Activated CD4-positive, CD25-positive, alpha-beta regulatory T cell (primary cell): ENCODE measurements at places on chromosomes 5 and 9.

DNA sequence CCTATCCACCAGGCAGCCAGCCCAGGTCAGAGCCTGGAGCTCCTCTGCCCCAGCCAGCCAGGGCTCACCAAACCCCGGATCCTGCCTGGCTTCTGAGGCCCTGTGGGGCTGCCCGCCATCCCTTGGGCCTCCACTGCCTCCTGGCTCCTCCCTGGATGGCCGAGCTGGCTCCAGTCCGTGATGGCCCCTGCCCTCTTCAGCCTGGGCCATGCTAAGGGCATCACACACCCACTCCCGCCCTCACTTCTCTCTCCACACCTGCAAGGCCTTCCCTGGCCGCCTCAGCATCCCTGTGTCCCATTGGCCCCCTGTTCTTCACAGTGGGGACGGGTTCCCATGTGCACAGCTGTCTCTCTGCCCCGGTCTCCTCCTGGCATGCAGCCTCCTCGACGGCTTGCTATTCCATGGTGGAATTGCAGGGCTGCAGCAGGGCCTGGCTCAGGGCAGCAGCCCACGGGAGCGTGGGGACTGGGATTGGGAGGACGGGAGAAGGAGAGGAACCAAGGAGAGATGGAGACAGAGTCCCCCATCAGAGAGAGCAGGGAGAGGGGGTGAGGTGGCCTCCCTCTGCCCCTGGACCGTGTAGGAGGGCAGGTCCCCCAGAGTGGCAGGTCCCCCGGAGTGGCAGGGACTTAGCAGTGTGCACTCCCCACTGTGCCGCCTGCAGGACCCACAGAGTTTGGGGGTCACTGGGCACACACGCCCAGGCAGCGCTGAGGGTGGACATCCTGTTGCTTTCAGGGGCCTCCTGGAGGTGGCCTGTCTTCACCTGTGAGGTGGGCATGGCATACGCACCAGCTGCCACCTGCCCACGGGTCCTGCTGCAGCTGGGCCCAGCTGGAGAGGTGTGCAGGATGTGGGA is 16.7 kb upstream of the RNU6ATAC start:
- DNase-seq: no peak

DNA sequence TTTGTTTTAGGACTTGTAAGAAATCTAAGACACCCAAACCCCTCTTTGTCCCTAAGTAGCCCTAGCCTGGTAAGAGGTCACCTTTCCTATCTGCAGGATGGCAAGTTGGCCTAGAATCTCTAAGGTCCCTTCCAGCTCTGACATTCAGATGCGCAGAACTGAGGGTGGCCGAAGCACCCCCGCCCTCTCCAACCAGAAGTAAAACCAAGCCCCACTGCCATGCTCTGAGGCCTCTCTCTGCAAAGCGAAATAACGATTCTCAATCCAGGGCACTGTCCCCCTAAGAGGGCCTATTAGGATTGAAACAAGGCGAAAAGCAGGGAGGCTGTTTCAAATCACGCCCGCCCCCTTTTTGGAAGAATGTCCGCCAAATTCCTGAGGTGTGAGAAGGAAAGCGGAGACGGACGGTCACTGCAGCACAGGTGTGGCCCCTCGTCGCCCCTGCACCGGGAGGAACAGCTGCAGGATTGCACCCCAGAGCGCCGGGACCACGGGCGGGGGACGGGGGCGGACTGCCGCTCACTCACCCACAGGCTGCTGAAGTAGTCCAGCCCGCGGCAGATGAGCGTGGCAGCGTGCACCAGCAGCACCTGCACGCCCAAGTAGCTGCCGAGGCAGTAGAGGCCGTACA is 824 bp downstream of the TMEM245 start:
- DNase-seq: no peak

GRCh38 chr9:126127591-126127990 is 199.0 kb upstream of the MVB12B start:
- no peak for DNase-seq

GRCh38 chr5:169412831-169413230 is 111.9 kb upstream of the SLIT3 start:
- no peak for DNase-seq

DNA sequence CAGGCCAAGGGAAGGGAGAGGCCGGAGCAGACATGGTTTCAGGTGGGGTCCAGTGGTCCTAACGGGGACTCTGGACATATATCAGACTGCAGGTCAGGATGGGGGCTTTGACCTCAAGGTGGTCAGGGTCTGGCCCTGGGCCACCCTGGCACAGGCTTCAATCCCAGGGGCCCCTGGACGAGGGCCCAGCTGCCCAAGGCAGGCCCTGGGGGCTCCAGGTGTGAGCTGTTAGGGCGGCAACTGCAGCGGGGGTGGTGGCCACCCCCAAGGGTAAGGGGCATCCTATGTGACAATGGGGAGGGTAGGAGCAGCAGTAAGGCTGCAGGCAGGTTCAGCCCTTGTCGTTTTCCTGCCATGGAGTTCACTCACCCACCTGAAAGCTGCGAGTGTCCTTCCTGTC is 45.4 kb upstream of the CLPTM1L start:
- DNase-seq: no peak

- no peak for DNase-seq
Measured at GRCh38 chr5:143065185-143065965, 295.2 kb downstream of the ARHGAP26 start.

- no peak for DNase-seq
Measured at GRCh38 chr5:108266242-108266641, 115.7 kb downstream of the FBXL17 start.

DNA sequence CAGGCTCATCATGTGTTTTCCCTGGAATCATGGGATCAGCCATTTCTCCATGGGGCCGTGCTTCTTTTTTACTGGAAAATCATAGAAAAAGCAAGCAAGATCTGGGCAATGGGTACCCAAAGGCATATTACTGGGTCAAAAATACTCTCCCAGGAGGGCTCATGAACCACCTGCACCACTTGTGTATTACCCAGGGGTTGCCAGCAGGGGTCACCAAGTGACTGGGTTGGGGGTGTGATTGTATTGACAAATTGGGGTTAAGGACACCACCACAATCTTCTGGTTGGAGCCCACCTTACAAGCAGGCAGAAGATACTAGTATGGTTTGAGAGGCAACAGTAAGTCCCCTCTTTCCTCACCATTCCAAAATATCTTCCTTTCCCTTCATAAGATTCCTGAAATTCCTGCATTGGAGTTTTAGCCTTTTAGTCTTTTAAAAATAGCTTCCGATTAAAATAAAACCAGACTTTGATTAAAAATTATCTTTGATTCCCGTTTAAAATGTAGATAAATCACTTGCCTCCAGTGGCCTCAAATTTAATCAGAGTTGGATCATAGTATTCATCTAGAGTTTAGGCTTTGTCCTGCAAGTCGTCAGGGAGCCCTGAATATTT is 603.3 kb downstream of the KIF4B start:
- no peak for DNase-seq

DNA sequence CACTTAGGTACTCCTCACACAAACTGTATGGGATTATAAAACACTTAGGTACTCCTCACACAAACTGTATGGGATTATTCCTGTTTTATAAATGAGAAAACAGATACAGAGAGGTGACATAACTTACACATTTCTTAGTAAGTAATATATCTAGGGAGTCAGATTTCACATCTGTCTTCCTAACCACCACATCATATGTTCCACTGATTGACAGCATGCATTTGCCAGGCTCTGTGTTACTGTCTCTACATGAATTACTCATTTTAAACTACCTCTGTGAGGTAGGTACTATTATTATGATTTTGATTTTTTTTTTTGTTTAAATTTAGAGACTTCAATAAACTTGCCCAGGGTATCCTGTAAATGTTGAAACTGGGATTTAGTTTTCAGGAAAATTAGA is 232.7 kb downstream of the CCDC171 start:
- DNase-seq: no peak

GRCh38 chr5:17216974-17217492 is 398 bp upstream of the BASP1 start:
- DNase-seq: no peak

DNA sequence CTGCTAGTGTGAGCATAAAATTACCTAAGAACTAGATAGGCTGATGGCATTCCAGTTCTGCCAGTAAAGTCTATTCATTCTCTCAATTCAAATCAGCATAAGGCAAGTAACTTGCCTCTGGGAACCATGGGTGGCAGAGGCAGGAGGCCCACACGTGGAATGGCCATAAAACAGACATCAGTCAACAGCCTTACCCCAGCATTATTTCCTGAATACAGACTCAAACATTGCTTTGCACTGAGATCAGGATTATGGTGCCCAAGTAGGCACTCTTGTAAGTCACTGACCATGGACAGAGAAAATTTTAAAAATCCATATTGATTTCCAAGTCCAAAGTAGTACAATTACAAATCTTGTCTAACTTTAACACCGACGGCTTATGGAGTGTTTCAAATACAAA is 157.7 kb downstream of the NR2F1-AS1 start:
- DNase-seq: no peak

- DNase-seq: no peak
Measured at GRCh38 chr9:33638391-33638915, 114.4 kb downstream of the ANKRD18B start.

GRCh38 chr5:91159647-91160046 is 223.5 kb downstream of the ARRDC3 start:
- DNase-seq: no peak

GRCh38 chr5:147286296-147286695 is 51.5 kb downstream of the STK32A start:
- no peak for DNase-seq

DNA sequence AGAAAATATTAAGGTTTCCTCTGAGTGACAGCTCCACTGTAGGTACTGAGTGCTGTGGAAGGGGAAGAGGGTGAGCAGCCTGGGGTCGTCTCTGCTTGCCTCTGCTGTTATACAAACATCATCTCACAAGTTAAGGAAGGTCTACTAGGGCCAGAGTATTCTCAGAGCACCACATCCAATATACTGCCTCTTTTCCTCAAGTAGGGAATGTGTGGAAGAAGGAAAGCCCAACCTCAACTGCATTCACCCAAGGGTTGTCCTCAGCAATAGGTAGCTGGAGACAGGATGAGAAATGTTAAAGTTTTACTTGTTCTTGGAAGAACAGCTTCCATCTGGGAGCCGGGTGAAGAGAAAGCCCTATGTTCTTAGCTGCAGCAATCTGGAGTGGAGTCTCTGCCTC is 1062.3 kb upstream of the CDH10 start:
- DNase-seq: no peak

DNA sequence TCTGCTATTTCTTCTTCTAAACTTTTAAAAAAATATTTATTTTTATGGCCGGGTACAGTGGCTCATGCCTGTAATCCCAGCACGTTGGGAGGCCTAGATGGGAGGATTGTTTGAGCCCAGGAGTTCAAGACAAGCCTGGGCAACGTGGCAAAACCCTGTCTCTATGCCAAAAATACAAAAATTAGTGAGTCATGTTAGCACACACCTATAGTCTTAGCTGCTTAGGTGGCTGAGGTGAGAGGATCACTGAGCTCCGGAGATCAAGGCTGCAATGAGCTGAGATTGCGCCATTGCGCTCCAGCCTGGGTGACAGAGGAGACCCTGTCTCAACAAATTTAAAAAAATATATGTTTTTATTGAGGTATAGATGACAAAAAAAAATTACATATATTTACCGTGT is 5.6 kb downstream of the AP3S1 start:
- DNase-seq: no peak

DNA sequence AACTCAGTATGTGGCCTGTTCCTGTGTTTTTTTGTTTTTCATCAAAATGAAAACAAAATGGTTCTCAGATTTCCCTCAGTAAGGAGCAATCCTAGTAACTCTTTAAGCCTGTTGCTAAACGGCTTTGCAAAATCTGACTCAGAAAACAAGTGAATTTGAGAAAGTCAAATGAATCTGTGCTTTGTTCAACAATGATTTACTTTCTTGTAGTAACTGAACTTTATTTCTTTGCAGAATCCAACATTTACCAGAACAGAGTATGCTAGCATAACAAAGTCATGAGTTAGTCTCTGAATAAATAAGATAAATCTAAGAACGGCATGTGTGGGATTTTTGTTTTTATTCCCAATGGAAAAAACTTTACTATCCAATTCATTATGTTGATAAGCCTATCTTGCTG is 93.8 kb downstream of the OXCT1 start:
- DNase-seq: no peak

DNA sequence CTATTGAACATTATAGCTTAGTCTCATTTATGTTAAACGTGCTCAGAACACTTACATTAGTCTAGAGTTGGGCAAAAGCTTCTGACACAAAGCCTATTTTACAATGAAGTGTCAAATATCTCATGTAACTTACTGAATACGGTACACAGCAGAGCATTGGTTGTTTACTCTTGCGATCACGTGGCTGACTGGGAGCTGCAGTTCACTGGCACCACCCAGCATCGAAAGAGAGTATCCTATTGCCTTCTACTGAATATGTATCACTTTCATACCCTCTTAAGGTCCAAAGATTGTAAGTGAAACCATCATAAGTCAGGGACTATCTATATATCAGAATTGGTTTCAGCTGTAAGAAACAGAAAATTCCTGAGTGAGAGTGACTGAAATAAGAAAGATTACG is 42.6 kb upstream of the OSMR start:
- DNase-seq: no peak

DNA sequence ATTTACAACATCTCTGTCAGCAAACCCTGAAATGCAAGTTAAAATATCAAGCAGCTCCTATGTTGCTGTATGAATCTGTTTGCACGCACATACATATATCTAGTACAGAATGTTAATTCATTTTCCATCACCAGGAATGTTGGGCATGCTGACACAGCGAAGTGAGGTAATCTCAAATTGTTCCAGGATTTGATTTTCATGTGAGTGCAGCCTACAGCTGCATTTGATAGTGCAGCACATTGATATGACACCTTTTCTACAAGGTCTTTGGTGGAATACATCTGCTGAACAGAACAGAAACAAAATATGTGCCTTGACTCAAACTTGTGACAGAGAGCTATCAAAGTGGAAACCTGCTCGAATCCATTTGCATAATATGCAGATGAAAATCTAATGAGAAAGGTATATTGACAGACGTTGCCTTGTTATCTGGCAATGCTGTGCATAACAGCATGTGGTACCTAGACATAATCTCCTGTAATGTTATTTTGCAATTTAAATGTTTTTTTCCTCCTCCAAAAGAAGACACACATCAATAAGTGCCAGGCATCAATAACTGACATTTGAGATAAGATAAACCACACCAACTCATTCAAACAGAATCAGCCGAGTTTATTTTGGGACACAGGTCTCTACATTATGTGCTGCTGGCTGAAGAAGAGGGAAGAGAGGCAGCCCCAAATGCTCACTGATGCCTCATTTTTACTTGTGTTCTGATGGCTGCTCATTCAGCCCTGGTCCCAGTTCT is 512.2 kb downstream of the ZNF608 start:
- no peak for DNase-seq

- no peak for DNase-seq
Measured at GRCh38 chr9:86997156-86997555, 49.9 kb upstream of the GAS1 start.

DNA sequence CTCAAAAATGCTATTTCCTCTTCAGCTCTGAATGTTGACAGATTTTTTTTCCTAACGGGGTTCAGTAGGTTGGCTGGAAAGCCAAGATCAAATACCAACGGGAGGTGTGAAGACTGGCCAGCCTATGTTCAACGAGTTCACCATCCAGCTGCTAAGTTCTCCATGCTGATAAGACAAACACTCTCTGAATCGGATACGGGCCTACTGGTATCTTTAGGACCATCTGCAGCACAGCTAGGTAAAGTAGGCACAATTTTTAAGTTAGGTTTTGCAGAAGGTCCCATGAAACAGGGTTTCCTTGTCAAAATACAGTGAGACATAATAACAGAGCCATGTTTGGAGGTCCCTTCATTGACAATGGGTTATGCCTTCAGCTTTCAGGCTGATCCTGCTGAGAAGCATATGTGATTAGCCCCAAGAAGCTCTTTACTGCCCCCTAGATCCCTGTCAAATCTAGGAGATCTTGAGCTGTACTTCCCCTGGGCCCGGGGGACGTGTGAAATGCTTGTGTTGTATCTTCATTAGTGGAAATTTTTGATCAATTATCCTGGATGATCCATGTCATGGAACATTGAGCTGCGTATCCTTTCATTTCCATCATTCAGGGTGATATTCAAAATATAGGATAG is 60.6 kb downstream of the PGM5 start:
- no peak for DNase-seq
